ENCODE measurements at places on chromosomes 4 and X. TPM values are rescaled to one million over a fixed set of nuclear protein-coding genes. Genes with fewer than 3 reads are reported as not detected.

GRCh38 chr4:123455360-123455759 lies 58.8 kb downstream of the SPRY1 start:
- DNase-seq, result no peak
- H3K27ac ChIP-seq, result no peak overlapping the region

GRCh38 chrX:124737771-124738170 lies 391.4 kb downstream of the SH2D1A start:
- no peak overlapping the region for H3K4me3 ChIP-seq
- DNase-seq, result no peak
- H3K36me3 ChIP-seq, result no peaks in the 10 kb centered on the region
- no peaks in the 10 kb centered on the region for H3K27me3 ChIP-seq
- no peak overlapping the region for H3K27ac ChIP-seq

The RTL9 gene
- total RNA-seq, result under 0.01 TPM

DNA sequence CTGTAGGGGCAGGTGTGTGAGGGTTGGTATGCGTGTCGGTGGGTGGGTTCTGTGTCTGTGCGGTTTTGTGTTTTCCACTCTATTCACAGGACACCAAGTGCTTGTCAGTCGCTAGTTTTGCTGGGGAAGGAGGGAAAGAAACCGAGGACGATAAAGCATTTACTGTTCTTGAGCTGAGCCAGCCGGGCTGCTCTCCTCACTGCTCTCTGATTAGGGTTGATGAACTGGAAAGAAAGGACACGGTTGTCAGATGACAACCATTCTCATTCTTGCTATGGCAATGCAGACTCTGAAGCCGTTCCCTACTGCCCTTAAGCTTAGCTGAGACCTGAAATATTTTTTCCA lies 832 bp downstream of the EGFL6 start:
- H3K4me3 ChIP-seq, result no peak overlapping the region

- no peaks in the 10 kb centered on the region for H3K27me3 ChIP-seq
- H3K36me3 ChIP-seq, result peaks cover 9% of the 10 kb centered on the region
- no peak overlapping the region for H3K27ac ChIP-seq
- H3K4me3 ChIP-seq, result no peak overlapping the region
- DNase-seq, result no peak
- no peaks in the 10 kb centered on the region for H3K4me1 ChIP-seq
Measured at GRCh38 chr4:5472160-5472591, 236.2 kb downstream of the EVC2 start.

GRCh38 chrX:20189171-20189570 lies 47.5 kb upstream of the EIF1AX start:
- peaks cover 36% of the 10 kb centered on the region for H3K36me3 ChIP-seq
- no peaks in the 10 kb centered on the region for H3K4me1 ChIP-seq
- H3K4me3 ChIP-seq, result no peak overlapping the region
- H3K27ac ChIP-seq, result no peak overlapping the region

DNA sequence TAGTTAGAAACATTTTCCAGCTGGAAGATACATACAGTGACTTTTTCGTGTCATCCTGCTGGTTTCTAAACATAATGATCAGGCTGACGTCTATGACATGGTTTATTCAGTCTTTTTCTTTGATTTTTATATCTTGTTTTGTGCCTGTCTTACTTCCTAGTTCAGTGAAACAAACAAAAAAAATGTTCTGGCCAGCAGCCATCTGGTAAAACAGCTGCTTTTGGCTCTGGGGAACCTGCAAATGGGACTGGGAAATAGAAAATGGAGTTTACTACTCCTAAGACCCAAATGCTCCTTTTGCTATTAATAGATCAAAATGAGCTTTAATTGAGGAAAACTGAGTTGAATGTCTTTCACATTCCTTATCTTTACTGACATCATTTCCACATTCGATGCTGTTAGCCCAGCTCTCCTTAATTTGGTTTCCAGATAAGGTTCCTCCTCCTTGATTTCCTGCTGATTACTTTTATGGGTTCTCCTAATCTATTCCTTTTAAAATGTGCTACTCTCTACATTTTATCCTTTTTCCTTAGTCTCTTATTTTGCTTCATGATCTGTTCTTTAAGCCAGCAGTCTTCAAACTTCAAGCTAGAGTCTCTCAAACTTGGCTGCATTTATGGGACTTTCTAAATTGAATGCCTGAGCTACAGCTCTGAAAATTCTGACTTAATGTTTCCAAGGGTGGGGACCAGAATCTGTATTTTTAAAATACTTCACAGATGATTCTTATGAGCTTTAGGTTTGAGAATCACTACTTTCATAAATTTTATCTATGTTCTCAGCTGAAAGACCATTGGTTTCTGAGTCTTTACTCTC lies 499.5 kb downstream of the ANKRD50 start:
- no peak overlapping the region for H3K4me3 ChIP-seq
- no peaks in the 10 kb centered on the region for H3K4me1 ChIP-seq
- H3K27ac ChIP-seq, result no peak overlapping the region
- no peaks in the 10 kb centered on the region for H3K36me3 ChIP-seq

The POU4F2 gene
- total RNA-seq, result not detected

The SH3TC1 gene
- total RNA-seq, result 33.0 TPM

DNA sequence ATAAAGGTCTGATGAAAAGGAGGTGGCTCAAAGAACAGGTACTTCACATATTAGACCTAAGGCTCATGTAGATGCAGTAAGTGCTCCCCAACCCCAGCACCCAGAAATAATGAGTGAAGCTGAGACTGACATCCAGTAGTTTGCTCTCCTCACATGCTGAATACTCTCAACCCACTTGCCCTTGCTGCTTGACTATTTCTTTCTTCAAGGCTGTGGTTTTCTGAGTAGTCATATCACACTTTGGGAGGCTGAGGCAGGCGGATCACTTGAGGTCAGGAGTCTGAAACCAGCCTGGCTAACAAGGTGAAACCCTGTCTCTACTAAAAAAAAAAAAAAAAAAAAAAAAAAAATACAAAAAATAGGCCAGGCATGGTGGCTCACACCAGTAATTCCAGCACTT lies 51.5 kb upstream of the PRPS1 start:
- H3K27me3 ChIP-seq, result no peaks in the 10 kb centered on the region
- H3K4me1 ChIP-seq, result no peaks in the 10 kb centered on the region
- H3K36me3 ChIP-seq, result no peaks in the 10 kb centered on the region
- no peak overlapping the region for H3K27ac ChIP-seq

DNA sequence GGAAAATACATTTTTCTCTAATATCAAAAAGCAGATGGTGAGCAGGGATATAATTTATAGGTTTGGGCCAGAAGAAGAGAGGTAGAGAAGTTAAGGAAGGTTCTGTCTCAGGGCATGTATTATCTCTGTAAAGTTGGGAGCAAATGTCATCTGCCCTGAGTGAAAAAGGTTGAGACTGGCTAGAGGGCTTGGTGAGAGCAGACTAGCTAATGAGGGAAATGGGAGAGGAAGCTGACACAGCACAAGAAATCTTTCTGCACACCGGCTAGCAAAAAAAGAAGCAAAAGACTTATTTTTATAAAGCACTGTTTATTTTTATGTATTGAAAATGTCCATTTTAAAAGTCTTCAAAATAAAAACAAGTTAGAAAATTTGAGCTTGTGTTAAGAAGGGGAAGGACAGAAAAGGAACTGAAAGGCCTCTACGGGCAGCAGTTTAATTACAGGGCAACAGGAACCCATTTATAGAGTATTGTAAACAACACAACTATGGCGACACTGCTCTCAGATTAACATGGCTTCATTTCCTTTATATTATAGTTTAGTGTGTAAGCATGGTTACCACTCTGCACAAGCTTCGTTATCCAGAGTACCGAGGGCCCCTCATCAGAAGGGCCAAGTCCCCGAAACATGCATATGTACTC lies 17.4 kb downstream of the CD40LG start:
- H3K27me3 ChIP-seq, result no peaks in the 10 kb centered on the region
- H3K36me3 ChIP-seq, result peaks cover 51% of the 10 kb centered on the region
- H3K27ac ChIP-seq, result no peak overlapping the region
- H3K4me3 ChIP-seq, result no peak overlapping the region
- no peaks in the 10 kb centered on the region for H3K4me1 ChIP-seq
- no peak for DNase-seq

All from stomach (tissue), 19 donors.